ENCODE measurements at places on chromosomes 3 and 15.

- DNase-seq = no peak
Observed at GRCh38 chr3:19891740-19892139, 42.3 kb downstream of the EFHB start.

DNA sequence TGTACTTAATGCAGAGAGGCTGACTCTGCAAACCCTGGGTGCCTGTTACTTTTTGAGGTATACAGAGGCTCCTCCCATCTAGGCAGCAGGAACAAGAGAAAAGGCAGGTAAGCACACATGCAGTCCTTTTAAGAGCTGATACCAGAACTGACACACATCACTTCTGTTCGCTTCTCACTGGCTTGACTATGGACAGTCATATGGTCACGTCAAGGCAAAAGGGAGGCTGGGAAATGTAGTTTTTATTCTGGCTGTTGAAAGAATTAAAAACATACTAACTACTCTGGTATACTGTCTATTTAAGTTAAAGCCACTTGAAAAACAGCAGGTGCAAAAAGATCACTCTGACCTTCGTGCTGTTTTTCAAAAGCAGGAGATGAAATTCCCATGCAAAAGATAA is 218.3 kb downstream of the CTNNB1 start:
- no peak for DNase-seq

- DNase-seq = no peak
Observed at GRCh38 chr3:50430191-50430590, 70.9 kb upstream of the TMEM115 start.

DNA sequence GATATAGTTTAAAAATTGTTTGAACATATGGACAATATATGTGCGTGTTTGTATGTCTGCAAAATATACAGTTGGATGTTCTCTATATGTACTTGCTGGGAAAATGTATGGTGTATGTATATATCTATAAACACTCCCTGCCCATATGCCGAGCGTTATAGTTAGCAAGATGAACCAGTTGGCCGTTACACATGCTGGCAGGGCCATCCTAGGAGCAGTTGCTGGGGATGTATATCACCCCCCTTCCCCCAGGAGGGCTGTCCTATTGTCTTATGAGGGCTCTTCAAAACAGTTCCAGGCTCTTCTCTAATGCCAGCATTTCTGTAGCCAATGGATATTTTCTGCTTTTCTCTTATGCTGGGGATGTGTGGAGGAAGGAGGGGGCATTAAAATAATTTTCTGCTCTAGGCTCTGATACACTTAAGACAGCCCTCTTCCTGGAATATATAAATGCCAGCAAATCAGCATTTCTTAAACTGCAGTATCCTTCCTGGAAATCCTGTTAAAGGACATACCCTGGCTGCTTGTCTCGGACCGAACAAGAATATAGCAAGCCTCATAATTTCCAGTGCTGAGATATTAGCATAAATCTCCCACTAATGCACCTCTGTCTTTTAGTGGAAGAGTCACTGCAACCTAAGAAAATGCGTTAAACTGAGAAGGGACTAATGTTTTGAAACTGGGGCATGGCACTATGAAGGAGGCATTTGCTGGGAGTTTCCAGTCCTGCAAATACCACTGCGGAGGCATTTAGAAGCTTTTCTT is 134.4 kb downstream of the MDFIC2 start:
- no peak for DNase-seq

- DNase-seq = no peak
Observed at GRCh38 chr15:68997050-68997449, 17.4 kb upstream of the NOX5 start.

- no peak for DNase-seq
Observed at GRCh38 chr15:51924156-51925068, 47.2 kb downstream of the LEO1 start.

- no peak for DNase-seq
Observed at GRCh38 chr15:83747050-83747717, 93.3 kb downstream of the ADAMTSL3 start.

DNA sequence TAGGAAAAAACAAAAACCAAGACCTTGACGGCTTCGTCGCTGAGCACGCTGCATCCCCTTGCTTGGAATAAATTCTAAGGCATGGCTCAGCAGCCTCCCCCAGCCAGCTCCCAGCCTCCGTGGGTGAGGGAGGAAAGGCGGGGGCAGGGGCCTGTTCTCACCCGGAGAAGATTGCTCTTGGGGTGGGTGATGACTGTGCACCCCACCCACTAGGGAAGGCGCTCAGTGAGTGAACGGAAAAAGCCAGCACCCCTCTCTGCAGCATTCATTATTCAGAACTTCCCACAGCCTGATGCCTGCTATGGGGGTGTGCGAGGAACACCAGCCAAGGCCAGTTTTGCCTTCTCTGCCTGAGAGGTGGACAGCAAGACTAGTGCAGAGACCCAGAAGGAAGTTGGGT is 19.3 kb upstream of the NTRK3 start:
- DNase-seq = no peak

- no peak for DNase-seq
Observed at GRCh38 chr3:11186771-11187191, 32.5 kb downstream of the HRH1 start.

- no peak for DNase-seq
Observed at GRCh38 chr15:70767667-70768066, 4.3 kb upstream of the UACA start.

DNA sequence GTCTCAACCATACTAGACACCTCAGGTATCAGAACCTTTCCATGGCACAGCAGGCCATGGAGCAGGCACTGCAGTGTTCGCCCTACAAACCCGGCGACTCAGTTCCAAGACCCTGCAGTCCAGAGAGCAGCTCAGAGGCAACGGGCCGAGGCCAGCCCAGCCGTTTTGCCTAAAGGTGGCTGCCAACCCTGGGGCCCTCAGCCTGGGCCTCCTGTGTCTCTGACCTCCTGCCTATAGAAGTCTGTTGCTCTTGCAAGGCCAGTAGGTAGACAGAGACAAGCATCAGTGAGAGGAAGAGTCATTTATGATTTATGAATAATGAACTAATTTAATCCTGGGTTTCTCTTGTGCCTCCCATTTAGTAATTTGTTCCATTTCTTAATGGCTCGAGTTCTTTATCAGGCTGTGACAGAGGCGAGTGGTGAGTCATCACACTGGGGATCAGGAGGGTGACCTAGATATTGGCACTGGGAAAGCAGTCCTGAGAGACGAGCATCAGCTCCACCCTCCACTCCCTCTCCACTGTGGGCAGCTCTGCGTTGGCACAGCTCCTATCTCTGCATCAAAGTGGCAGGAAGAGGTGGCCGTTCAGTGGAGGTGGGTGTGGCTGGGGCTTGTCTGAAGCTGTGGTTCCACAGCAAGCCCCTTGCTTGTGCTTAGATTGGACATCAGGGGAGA is 79.8 kb downstream of the ABHD5 start:
- no peak for DNase-seq

- DNase-seq = no peak
Observed at GRCh38 chr15:38029736-38030135, 95.3 kb downstream of the TMCO5A start.

DNA sequence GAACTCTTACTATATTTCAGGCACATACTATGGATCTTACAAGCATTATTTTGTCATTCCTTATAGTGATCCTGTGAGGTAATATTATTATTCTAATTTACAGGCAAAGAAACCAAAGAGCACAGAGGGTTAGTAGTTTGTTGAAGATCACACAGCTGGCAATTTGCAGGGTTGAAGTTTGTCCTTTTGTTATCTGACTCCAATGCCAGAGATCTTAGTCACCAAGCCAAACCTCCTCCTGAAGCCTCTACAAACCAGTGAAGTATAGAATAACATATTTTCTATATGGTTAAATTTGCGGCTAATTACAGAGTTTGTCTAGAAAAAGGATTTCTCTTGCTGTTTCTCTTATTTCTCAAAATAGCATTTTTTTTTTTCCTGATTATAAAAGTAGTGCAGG is 11.2 kb downstream of the ISLR2 start:
- no peak for DNase-seq

GRCh38 chr3:31530960-31531335 is 1.8 kb upstream of the STT3B start:
- DNase-seq = no peak

DNA sequence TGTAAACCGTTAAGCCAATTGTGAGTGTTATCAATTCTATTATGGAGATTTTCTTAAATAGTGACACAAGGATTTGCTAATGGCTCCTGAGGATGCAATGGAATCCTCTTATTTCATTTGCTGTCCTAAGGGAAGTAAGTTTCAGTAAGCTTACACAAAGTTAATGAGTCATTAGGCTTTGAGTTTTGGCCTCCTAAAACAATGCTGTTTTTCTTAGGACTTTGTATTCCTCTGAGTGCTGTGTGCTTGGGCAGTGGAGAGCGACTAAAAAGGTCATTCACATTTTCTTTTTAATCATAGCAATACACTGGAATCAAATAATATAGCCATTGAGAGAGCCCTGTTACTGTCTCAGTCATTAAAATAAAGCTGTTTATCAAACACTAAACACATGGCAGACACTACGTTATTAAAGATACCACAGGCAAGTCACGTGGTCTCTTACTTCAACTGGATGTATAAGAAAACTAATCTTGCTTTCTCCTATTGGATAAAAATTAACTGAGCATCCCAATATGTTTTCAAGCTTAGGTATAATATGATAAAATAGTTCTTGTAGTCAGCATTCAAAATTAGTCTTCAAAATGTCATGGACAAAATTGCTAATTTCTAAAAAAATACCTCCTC is 290.8 kb downstream of the NLGN1 start:
- DNase-seq = no peak

- no peak for DNase-seq
Observed at GRCh38 chr3:133933097-133934024, 37.7 kb upstream of the RAB6B start.

DNA sequence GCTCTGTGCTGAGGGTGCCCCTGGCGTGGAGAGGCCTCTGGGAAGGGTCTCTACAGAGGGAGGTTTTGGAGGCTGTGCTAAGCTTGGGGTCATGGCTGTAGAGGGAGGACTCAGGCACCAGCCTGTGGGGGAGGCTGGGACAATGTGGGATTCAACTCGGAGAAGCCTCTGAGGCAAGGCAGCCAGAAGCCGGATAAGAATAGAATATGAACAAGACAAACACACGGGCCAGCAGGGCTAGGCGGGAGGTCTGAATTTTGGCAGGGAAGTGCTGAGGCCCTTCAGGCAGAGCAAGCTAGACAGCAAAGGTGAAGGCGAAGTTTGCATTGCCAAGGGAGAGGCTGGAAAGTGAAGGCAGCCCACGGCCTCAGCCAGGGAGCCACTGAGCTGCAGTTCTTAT is 612.1 kb upstream of the NR2F2 start:
- DNase-seq = no peak

DNA sequence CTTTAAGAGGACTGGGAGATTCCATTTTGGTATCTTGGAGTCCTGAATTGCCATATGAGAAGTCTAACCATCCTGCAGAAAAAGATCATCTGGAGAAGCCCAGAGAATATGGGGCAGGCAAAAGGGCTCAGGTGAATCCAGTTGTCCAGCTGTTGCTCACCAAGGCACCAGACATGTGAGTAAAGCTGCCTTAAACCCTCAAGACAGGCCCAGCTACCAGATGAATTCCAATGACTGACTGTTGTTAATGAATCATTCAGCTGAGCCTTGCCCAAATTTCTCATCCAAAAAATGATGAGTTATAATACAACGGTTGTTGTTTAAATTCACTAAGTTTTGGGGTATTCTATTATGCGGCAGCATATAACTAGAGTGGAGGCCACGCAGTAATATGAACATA is 22.0 kb upstream of the NANOGP8 start:
- DNase-seq = no peak

GRCh38 chr3:176514297-176514696 is 683.0 kb downstream of the TBL1XR1 start:
- no peak for DNase-seq

GRCh38 chr3:113275929-113276750 is 64.8 kb downstream of the BOC start:
- no peak for DNase-seq

GRCh38 chr3:142568393-142569017 is 10.0 kb downstream of the ATR start:
- DNase-seq = no peak

DNA sequence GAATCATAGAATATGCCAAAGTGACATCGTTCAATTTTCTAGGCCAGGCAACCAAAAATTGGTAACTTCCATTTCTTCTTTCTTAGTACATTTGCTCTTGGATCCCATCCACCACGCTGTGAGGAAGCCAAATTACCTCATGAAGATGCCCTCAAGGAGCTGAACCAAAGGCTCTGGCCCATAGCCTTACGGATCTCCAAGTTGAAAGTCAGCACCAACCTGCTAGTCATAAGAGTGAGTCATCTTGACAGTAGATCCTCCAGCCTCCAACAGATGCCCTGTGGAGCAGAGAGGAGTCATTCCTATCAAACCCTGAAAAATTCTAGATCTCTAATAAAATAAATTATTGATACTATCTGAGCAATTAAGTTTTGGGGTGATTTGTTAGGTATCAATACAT is 322.5 kb upstream of the COL8A1 start:
- DNase-seq = no peak
